Mesendoderm (in vitro differentiated cells): ENCODE measurements at places on chromosomes 12 and 14.

GRCh38 chr14:35878272-35879150, 52.4 kb downstream of the BRMS1L start:
- no peak for DNase-seq

GRCh38 chr12:28704477-28705169, 444.5 kb upstream of the FAR2 start:
- DNase-seq, result no peak

DNA sequence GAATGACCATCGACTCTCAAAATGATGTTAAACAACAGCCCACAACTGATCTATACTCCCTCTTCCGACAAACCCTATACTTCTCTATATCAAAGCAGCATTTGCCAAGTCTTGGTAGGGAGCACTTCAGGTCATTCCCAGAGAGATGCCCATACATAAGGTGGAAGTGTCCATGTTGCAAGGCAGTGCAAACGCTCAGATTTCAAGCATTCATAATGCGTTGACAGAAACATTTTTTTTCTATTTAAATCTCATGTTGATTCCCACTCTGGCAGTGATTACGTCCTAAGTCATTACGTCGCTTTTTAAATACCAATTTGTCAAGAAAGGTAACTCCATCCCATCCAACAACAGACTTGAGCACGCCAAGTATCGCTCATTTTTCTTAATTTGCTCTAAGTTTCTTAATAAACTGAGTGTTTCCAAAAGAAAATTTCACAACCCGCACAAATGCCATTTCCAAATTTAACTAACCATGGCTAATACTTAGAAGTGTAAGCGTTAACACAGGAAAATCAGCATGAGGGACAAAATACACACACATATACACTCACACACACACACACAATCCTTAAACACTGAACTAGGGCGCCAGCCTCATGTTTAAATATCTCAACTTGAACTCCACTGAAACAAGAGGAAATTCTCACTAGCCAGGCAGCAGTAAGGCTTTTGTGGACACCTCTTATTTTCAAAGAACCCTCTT, 1.1 kb downstream of the GXYLT1 start:
- DNase-seq, result peak; percentile 5

- no peak for DNase-seq
Observed at GRCh38 chr12:120581998-120582397, 796 bp upstream of the POP5 start.
